ENCODE measurements at places on chromosomes 1 and 21. TPM values are rescaled to one million over a fixed set of nuclear protein-coding genes. Genes with fewer than 3 reads are reported as not detected.

DNA sequence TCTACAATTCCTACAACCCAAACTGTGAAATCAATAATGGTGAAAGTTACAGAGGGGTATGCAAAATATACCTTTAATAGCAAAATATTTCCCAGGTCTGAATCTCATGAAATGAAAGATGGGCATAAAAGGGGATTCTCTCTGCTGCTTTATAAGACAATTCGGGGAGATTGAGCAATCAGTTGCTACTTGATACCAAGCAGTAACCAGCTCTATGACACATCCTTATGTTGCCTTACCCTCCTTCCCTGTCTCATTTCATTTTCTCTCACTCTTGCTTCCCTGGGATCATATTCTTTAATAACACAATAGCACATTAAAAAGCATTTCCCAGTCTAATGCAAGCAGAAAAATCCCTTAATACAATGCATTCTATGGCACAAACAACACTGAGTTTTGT lies 29.0 kb downstream of the ZSWIM5 start:
- no peak for DNase-seq

DNA sequence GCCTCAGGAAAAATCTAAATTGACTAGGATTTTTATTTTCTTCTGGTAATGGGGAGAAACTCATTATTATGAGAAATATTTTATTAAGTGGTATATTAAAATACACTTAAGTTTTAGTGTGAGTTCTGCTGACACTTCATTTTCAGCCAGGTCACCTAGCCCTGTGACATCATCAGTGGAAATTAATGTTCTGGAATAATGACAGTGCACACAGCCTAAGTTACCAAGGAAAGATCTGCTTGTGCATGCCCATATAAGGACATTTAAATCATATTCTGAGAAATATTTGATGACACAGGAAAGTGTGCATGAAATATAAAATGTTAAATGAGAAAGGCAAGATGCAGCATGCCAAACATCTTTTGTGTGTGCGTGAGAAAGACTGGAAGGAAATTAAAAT lies 102.0 kb downstream of the KIF14 start:
- no peak for DNase-seq

- no peak for DNase-seq
These were observed 51.4 kb upstream of the GJA8 start for GRCh38 chr1:147851149-147851548.

DNA sequence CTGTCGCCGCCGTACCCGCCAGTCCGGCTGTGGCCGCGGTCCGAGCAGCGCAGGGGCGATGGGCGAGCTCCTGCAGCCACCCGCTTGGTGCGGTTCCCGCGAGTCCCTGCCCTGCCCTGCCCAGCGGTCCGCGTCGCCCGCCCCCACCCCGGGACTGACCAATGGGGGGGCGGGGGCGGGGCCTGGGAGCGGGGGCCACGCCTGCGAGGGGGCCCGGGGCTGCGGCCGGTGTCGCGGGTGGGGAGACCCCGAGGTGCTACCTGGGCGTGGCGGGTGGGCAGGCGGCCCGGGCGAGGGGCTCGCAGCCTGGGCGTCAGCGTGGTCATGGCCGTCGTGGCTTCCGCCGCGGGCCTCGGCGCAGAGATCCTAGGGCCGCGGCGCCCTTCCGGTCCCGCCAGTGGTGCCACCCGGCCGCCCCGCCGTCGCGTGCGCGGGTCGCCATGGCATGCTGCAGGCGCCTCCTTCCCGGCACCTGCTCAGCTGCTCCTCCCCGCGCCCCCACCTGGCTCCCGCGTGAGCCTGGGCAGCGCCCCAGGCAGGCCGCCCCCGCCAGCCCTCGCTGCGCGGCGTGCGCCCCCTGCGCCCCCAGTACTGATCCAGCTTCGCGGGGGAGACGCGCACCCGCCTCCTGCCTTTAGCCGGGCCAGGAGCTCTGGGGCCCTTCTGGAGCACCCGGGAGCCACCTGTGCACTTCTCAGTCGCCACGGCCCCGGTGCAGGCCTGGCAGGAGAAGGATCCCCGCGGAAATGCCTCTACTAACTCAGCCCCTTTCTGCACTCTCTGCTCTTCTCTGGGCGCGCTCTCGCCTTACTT lies at the start of gene BMP8B:
TSS of gene BMP8B (minus strand) at position 108 of the 813 bp plus-strand sequence. CDS start 380 bp downstream, outside the sequence.
- DNase-seq, result peak; percentile 33

GRCh38 chr1:2414297-2414958 lies 2.1 kb upstream of the PEX10 start:
- peak; percentile 70 for DNase-seq

- no peak for DNase-seq
These were observed 19.1 kb upstream of the NCF2 start for GRCh38 chr1:183609313-183609712.

- DNase-seq, result no peak
These were observed 205.0 kb upstream of the NFIA start for GRCh38 chr1:60877376-60877775.

GRCh38 chr1:189606795-189607476 lies 870.7 kb downstream of the BRINP3 start:
- no peak for DNase-seq

- DNase-seq, result no peak
These were observed 11.0 kb upstream of the LHX4 start for GRCh38 chr1:180218806-180219765.

GRCh38 chr1:192038567-192038966 lies 119.7 kb upstream of the RGS18 start:
- no peak for DNase-seq

- DNase-seq, result no peak
These were observed 45.7 kb downstream of the ZC3H11B start for GRCh38 chr1:219566951-219567947.

- DNase-seq, result no peak
These were observed at the start of gene KCTD3 for GRCh38 chr1:215566556-215567490. Gene KCTD3 (plus strand): TSS chr1:215567304. CDS start chr1:215567686, 382 bp downstream.

GRCh38 chr1:171772312-171772711 lies 9.1 kb upstream of the METTL13 start:
- DNase-seq, result no peak

- DNase-seq, result peak; percentile 39
These were observed 7.3 kb downstream of the F11R start for GRCh38 chr1:161013488-161014230.

GRCh38 chr1:56957931-56958330 lies 7.9 kb downstream of the C8B start:
- DNase-seq, result no peak

- DNase-seq, result no peak
These were observed 1.1 kb downstream of the SOD1 start for GRCh38 chr21:31660591-31660990.

DNA sequence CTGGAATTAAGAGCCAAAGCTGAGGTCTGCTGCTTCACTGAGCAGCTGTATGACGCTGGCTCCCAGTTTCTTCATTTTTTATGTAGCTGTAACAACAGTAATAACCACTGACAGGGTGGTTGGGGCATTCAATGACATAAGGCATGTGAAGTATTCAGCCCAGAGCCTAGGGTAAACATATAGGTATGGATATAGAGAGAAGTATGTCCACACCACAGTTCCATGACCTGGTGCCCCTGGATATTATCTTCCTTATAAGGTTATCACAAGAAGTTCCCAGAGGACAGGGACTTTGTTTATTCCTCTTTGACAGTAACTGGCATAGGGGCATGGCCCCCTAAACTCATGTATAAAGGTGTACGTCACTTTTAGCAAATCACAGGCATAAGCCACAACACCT lies 14.7 kb downstream of the RAB42 start:
- DNase-seq, result no peak

DNA sequence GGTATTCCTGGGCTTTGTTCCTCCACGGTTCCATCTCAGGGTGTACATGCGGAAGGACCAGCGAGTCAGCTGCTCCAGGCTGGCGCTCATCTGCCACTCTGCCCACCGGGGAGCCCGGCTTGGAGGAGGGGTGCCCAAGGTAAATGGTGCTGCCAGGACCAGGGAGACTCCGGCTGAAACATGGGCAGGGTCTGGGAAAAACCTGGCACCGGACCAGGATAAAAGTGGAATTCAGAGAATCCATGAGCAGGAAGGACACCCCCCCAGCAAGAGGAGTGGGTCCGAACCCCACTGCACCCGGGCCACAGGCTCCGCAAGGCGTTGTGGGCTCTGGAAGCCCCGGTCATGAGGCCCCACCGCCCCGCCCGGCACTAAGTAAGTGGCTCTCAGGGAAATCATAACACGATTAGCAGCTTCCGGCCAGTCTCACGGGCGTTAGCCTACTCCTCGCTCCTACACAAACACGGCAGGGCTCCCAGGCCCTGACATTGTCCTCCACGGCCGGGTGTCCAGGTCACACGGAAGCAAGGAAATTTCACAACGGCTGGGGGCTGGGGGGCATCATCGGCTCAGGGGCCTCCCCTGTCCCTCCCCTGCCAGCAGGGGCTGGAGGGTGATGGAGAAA lies 21.1 kb downstream of the MEGF6 start:
- no peak for DNase-seq

DNA sequence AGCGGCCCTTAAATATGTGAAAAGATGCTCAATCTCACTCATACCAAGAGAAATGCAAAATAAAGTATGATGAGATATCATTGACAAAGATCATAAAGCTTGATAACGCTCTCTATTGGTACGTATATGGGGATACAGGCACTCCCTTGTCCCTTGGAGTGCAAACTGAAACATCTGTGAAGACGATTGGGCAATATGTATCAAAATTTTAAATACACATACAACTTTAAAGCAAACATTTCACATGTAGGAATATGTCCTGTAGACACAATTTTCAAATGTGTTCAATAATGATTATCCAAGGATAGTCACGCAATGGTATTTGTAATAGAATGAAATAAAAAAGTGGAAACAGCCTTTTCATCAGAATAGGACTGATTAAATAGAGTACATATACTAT lies 2.0 kb upstream of the GJB3 start:
- DNase-seq, result no peak

- DNase-seq, result no peak
These were observed 45.8 kb upstream of the PDE9A start for GRCh38 chr21:42607525-42608102.

DNA sequence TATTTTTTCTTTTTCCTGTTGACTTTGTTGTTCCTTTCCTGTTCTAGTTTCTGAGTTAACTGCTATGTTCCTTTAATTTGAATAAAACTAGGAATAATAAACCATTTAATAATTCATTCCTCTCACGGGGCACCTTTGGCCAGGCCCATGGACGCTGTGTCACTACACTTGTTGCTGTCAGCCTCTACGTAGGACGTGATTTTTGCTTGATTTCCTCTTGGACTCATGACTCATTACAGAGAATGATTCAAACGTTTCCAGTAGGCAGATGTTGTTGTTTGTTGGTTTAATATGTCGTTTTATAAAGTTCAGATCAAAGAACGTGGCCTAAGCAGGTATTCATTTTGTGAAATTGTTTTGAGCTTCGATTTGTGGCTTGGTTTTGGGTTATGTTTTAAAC lies 9.1 kb upstream of the SLC19A1 start:
- no peak for DNase-seq

GRCh38 chr1:168835176-168835575 lies 106.2 kb upstream of the DPT start:
- no peak for DNase-seq

GRCh38 chr1:248136811-248137210 lies 8.1 kb upstream of the OR2M5 start:
- no peak for DNase-seq

- no peak for DNase-seq
These were observed 4.3 kb downstream of the AMPD1 start for GRCh38 chr1:114691061-114691460.

DNA sequence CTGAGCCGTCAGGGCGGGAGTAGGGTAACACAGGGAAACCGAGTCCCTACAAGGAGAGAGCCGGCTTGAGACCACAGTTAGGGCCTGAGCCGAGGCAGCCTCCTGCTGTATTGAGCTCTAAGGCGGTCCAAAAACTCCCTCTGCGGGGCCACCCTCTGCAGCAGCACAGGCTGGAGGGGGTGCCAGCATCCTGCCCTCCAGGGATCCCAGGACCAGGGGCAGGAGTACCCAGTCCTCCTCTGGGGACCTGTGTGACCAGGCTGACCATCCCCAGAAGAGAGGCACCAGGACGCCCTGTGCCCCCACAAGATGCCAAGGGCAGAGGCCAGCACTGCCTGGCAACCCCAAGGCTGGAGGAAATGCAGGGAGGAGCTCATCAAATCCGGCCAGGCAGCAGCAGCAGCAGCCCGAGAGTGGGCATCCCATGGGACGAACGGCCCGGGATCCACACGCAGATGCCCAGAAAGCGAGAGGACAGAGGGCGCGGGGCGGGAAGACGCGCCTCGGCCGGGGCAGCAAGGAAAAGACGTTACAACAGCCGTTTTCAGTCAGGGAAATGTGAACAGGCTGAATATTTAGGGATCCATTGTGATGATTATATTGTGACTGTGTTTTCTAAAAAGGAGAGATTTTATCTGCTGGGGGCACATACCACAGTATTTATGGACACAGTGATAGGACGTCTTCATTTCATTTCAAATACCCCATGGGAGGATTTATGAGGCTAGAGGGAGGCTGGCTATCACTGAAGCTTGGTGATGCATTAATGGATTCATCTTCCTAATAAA lies 57.1 kb upstream of the COL18A1 start:
- DNase-seq, result no peak

- DNase-seq, result peak; percentile 20
These were observed 6.7 kb downstream of the UROD start for GRCh38 chr1:45018599-45019230.

DNA sequence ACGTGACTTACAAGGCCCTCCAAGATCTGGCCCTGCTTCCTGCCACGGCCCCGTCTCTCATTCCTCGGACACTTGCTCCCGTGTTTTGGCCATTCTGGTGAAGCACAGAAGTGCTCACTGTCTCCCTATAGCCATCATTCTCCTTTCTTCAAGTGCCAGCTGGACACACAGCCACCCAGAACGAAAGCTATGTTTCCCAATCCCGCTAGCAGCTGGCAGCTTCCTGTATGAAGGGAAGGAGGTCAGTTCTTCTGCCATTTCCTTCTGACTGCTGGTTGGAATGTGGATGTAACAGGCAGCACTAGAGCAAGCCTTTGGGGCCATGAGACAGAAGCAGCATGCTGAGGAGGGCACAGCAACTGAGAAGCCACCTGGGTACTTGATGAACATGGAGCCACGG lies 82.8 kb downstream of the TGFBR3 start:
- no peak for DNase-seq

GRCh38 chr1:56703747-56704146 lies 58.6 kb downstream of the PRKAA2 start:
- no peak for DNase-seq

GRCh38 chr1:115666702-115667101 lies 24.9 kb downstream of the VANGL1 start:
- DNase-seq, result no peak

GRCh38 chr1:116556289-116557006 lies 14.4 kb downstream of the CD58 start:
- peak; percentile 87 for DNase-seq

S100A8 gene
- total RNA-seq, result not detected

GUCA2A gene
- total RNA-seq, result not detected

TRAF3IP3 gene
- total RNA-seq, result 209 TPM

SNRNP40 gene
- total RNA-seq, result 120 TPM

TBX19 gene
- total RNA-seq, result 0.91 TPM

ATP1A4 gene
- not detected for total RNA-seq

DRAXIN gene
- 0.09 TPM for total RNA-seq

CYYR1 gene
- not detected for total RNA-seq

WNT4 gene
- total RNA-seq, result not detected

BRINP3 gene
- total RNA-seq, result not detected

CFHR4 gene
- total RNA-seq, result not detected

S100A9 gene
- total RNA-seq, result 2.3 TPM

EXOC8 gene
- total RNA-seq, result 16.9 TPM

SMIM1 gene
- 0.80 TPM for total RNA-seq

PIK3CD gene
- total RNA-seq, result 165 TPM

CYP2J2 gene
- 0.70 TPM for total RNA-seq

FAAP20 gene
- 65.0 TPM for total RNA-seq

URB1 gene
- 38.9 TPM for total RNA-seq

TACSTD2 gene
- total RNA-seq, result not detected

SPATA21 gene
- not detected for total RNA-seq

TTC39A gene
- not detected for total RNA-seq
